H9 (cell line): ENCODE measurements at places on chromosomes 11 and 22. TPM values are rescaled to one million over a fixed set of nuclear protein-coding genes. Genes with fewer than 3 reads are reported as not detected.

- no peaks in the 10 kb centered on the region for H3K27me3 ChIP-seq
- no peak for DNase-seq
- H3K4me3 ChIP-seq = no peak overlapping the region
- H3K36me3 ChIP-seq = no peaks in the 10 kb centered on the region; the same call in 1 of the 3 replicates
- peaks cover 19% of the 10 kb centered on the region for H3K4me1 ChIP-seq
Measured at GRCh38 chr11:77406396-77406795, 67.5 kb downstream of the PAK1 start.

GRCh38 chr22:42116848-42117424, 13.7 kb downstream of the CYP2D6 start:
- no peaks in the 10 kb centered on the region for H3K4me1 ChIP-seq
- no peaks in the 10 kb centered on the region for H3K36me3 ChIP-seq
- no peak overlapping the region; the same call in 2 of the 3 replicates for H3K4me3 ChIP-seq
- DNase-seq = peak; percentile 64

Gene NEFH
- 5.7 and 5.8 TPM in 2 replicates for total RNA-seq

Gene ZNF214
- 4.0 and 5.0 TPM in 2 replicates for total RNA-seq

Gene CCDC81
- 0.20 and 0.52 TPM in 2 replicates for total RNA-seq

Gene SLC29A2
- 29.7 and 29.8 TPM in 2 replicates for total RNA-seq

Gene OR10D3
- not detected in 2 replicates for total RNA-seq

DNA sequence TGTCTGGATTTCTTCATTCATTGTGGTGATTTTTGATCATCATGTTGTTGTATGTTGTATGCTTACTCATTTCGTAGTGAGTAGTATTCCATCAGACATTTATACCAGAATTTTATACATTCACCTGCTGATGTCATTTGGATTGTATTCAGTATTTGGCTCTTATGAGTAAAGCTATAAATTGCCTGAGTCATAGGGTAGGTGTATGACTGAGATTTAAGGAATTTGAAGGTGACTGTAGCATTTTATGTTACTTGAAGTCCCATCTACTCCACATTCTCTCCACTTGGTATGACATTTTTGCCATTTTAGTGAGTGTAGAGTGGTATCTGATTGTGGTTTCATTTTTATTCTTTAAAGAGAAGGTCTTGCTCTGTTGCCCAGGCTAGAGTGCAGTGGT, 548.2 kb downstream of the TBC1D22A start:
- DNase-seq = no peak
- no peaks in the 10 kb centered on the region for H3K27me3 ChIP-seq
- peaks cover 38% of the 10 kb centered on the region for H3K36me3 ChIP-seq
- H3K4me3 ChIP-seq = no peak overlapping the region

DNA sequence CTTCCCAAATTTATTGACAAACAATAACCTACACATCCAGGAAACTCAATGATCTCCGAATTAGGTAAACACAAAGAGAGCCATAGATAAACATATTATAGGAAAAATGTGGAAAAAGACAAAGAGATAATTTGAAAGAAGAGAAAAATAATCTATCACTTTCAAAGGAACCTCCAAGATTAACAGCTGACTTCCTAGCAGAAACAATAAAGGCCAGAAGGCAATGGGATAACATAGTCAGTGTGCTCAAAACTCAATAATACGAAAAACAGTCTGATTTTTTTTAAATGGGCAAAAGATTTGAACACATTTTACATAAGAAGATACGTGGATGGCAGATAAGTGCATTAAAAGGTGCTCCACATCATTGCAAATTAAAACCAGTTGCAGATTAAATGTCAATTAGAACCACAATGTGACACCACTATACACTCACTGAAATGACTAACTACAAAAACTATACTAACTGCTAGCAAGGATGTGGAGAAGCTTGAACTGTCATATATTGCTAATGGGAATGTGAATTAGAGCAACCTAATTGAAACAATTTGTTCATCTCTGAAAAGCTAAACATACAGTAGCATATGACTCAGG, 300.4 kb downstream of the TMEM135 start:
- peaks cover 5% of the 10 kb centered on the region for H3K36me3 ChIP-seq
- no peak overlapping the region for H3K4me3 ChIP-seq
- DNase-seq = no peak
- H3K27me3 ChIP-seq = no peaks in the 10 kb centered on the region
- H3K27ac ChIP-seq = no peak overlapping the region
- H3K4me1 ChIP-seq = no peaks in the 10 kb centered on the region

Gene SNX32
- total RNA-seq = 0.88 and 1.2 TPM in 2 replicates

DNA sequence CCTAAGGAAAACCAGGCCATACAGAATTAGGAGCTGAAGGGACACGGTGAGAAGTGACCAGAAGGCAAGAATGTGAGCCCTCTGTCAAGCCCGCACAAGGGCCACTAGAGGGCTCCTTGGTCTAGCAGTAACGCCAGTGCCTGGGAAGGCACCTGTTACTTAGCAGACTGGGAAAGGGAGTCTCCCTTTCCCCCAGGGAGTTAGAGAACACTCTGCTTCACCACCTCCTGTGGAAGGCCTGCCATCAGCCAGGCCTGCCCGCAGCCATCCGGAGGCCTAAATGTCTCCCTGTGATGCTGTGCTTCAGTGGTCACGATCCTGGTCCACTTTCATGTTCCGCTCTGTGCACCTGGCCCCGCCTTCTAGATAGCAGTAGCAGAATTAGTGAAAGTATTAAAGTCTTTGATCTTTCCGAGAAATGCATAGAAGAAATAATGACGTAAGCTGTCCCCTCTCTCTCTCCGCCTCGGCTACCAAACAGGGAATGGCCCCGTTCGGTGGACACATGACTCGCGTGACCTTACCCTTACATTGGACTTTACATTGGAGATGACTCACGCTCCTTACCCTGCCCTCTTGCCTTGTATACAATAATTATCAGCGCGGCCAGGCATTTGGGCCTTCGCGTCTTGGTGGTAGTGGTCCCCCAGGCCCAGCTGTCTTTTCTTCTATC, 10.7 kb upstream of the GSTP1 start:
- no peak overlapping the region for H3K27ac ChIP-seq
- no peaks in the 10 kb centered on the region for H3K4me1 ChIP-seq
- H3K27me3 ChIP-seq = no peaks in the 10 kb centered on the region
- H3K36me3 ChIP-seq = no peaks in the 10 kb centered on the region

- H3K27me3 ChIP-seq = no peaks in the 10 kb centered on the region
- H3K4me1 ChIP-seq = no peaks in the 10 kb centered on the region
- no peak for DNase-seq
- no peaks in the 10 kb centered on the region for H3K36me3 ChIP-seq
Measured at GRCh38 chr11:11427542-11427941, 74.5 kb upstream of the CSNK2A3 start.

Gene OR51E2
- not detected in 2 replicates for total RNA-seq

- H3K27me3 ChIP-seq = no peaks in the 10 kb centered on the region
- H3K27ac ChIP-seq = no peak overlapping the region
- no peak for DNase-seq
- H3K4me1 ChIP-seq = no peaks in the 10 kb centered on the region; the same call in 1 of the 2 replicates
- peaks cover 4% of the 10 kb centered on the region for H3K36me3 ChIP-seq
Measured at GRCh38 chr22:44939451-44939850, 70.4 kb downstream of the PHF21B start.

DNA sequence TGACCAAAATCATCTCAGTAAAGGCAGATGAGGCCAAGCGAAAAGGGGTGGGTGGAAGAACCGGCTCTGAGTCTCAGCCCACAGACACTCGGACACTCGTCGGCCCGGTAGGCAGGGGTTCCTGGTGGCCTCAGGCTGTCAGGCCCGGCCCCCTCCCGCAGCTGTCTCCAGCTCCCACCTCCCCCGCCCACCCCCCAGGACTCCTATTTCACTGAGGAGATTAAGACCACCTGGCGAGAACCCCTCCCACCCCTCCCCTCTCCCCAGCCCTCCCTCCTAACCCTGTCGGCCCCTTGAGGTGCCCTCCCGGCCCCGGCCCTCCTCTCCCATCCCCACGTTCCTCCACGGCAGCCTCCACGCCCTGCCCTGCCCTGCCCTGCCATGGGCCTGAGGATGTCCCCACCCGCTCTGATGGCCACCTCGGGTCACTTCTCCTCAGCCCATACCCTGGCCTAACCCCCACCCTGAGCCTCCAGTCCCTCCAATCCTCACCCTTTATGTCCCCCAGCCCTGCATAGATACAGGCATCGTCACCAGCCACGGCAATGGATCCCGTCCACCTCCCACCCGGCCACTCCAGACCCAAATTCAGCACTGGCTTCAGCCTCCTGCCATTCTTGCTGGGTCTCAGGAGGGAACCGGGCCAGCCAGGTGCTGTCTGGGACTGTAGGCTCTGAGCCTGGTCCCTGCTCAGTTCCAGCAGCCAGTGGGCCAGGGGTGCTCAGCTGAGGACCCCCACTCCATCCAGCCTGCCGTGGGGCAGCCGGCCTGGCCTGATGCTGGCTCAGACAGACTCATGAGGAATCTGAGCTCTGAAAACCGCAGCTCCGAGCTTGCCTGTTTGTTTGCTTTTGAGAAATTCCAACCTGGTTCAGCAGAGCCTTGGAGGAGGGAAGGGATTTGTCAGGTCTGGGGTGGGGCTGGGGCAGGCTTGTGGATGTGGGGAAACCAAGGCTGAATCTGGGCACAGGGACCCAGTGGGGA, 9.8 kb upstream of the TBX1 start:
- H3K4me3 ChIP-seq = no peak overlapping the region
- no peak overlapping the region for H3K27ac ChIP-seq
- DNase-seq = no peak
- H3K36me3 ChIP-seq = no peaks in the 10 kb centered on the region
- peaks cover 28% of the 10 kb centered on the region for H3K27me3 ChIP-seq

GRCh38 chr11:103112364-103112763, 3.1 kb downstream of the DYNC2H1 start:
- H3K4me1 ChIP-seq = no peaks in the 10 kb centered on the region
- no peak overlapping the region for H3K27ac ChIP-seq
- H3K27me3 ChIP-seq = no peaks in the 10 kb centered on the region
- no peak overlapping the region for H3K4me3 ChIP-seq
- DNase-seq = no peak
- peaks cover 15% of the 10 kb centered on the region for H3K36me3 ChIP-seq

DNA sequence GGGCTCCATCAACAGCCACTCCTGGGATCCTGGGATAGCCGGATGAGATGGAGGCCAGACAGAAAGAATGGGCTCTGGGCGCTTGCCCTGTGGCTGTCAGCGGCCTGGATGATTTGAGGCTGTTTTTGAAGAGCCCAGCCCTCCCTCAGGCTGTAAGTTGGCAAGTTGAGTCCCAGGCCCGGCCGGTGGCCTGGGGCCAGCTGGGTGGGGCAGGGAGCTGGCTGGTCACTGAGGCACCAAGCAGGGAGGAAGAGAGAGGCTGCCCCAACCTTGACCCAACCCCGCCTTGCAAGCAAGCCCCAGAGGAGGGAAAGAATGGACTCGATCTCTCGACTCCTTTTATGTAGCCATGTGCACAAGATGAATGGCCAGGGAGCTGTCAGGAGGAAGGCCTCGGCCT, 34.9 kb downstream of the RIBC2 start:
- H3K4me3 ChIP-seq = no peak overlapping the region
- 0 out of 2 replicates have a peak, but pooled peaks cover 2% of the 10 kb centered on the region for H3K4me1 ChIP-seq
- no peak for DNase-seq
- H3K36me3 ChIP-seq = no peaks in the 10 kb centered on the region

Gene CLDN5
- total RNA-seq = 0.26 and 0.44 TPM in 2 replicates

Gene ATG16L2
- total RNA-seq = 17.3 and 18.2 TPM in 2 replicates

Gene PNPLA5
- 5.2 and 5.5 TPM in 2 replicates for total RNA-seq

Gene LRRC74B
- not detected in 2 replicates for total RNA-seq

DNA sequence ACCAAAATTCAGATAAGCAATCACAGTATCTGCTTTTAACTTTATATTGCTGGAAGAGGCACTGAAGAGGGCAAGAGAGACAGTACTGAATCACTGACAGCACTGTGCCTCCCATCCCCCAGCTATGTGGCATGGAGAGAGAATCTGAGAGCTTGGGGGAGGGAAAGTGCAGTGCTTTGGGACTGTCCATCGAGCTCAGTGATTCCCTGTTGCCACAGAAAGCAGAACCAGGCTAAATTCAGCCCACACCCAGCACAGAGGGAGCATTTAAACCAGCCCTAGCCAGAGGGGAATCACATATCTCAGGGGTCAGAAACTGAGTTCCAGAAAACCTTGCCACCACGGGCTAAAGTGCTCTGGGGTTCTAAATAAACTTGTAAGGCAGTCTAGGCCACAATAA, 44.3 kb downstream of the KCNQ1 start:
- no peak overlapping the region for H3K27ac ChIP-seq
- no peaks in the 10 kb centered on the region for H3K4me1 ChIP-seq
- H3K36me3 ChIP-seq = peaks cover 2% of the 10 kb centered on the region; the same call in 2 of the 3 replicates

DNA sequence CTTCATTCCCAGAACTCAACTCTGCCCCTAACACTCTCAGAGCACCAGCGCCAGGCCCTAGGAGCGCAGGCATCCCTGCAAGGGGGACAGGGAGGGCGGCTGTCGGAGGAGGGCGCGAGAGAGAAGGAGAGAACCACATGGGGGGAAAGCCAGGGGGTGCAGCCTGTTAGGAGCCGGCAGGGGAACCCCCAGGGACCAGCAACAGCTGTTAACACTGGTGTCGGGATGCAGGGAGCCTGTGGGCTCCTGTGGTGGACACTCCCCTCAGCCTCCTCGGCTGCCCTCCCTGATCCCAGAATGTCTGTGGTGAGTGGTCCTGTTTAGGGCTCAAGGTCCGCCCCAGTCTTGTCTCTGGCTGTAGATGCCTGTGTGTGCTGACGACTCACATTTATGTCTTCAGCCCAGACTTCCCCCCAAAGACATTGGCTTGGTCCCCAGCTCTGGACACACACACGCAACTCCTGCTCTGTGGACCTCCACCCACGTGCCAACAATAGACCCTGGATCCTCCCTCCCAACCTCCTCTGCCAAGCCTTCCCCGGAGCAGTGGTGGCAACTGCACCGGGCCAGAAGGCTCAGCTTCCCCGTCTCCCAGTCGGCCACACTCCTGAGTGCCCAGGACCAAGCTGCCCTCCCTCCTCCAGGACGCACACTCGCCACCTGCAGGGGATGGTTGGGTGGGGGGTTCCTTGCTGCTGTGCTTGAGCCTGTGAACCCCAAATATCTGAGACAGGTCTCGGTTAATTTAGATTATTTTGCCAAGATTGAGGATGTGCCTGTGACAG, 817 bp upstream of the IFITM5 start:
- peaks cover 1% of the 10 kb centered on the region; the same call in 1 of the 2 replicates for H3K36me3 ChIP-seq
- no peak overlapping the region for H3K27ac ChIP-seq
- DNase-seq = peak; percentile 79
- no peaks in the 10 kb centered on the region for H3K27me3 ChIP-seq
- H3K4me3 ChIP-seq = no peak overlapping the region

GRCh38 chr11:93653571-93653970, 7.9 kb upstream of the CEP295 start:
- no peak overlapping the region for H3K4me3 ChIP-seq
- H3K27ac ChIP-seq = no peak overlapping the region
- no peak for DNase-seq
- H3K36me3 ChIP-seq = no peaks in the 10 kb centered on the region
- H3K4me1 ChIP-seq = no peaks in the 10 kb centered on the region
- H3K27me3 ChIP-seq = no peaks in the 10 kb centered on the region; the same call in 1 of the 2 replicates

Gene NRGN
- 6.4 and 7.0 TPM in 2 replicates for total RNA-seq
